Stimulated activated CD4-positive, alpha-beta T cell treated with anti-CD3 and anti-CD28 coated beads, Interleukin-15, amount 100 ng/mL, for 48 hours (primary cell): ENCODE measurements at places on chromosomes 3 and 15.

DNA sequence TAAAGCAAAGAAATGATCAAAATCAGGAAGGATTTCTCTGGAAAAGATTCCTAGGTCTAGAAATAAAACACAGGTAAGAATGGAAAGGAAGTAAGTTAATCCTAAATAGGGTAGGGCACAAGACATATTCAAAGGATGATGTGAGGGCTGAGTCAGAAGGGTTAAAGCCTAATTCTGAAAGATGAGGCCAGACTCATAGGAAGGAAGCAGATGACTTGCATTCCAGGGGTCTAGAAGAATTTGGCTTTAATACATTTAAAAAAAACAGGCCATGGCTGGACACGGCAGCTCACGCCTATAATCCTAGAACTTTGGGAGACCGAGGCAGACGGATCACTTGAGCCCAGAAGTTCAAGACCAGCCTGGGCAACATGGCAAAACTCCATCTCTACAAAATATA lies 3.2 kb downstream of the SSR3 start:
- DNase-seq: no peak

DNA sequence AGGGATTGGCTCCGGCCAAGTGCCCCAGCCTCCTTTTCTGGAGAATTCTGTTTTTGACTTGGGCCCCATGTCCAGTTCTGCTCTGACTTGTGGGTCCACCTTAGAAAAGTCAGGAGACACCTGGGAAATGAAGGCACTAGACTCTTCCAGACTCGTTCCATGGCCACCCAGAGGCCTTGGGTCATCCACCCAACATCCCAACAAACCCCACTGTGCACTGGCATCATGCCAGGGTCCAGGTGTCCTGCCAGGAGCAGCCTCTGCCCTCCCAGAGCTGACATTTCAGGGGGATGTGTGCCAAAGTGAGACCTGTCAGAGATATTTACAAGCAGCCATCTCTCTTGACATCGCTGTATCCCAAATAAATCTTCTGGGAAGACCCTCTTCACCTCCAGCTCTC lies 13.2 kb downstream of the SPATA12 start:
- DNase-seq: no peak

DNA sequence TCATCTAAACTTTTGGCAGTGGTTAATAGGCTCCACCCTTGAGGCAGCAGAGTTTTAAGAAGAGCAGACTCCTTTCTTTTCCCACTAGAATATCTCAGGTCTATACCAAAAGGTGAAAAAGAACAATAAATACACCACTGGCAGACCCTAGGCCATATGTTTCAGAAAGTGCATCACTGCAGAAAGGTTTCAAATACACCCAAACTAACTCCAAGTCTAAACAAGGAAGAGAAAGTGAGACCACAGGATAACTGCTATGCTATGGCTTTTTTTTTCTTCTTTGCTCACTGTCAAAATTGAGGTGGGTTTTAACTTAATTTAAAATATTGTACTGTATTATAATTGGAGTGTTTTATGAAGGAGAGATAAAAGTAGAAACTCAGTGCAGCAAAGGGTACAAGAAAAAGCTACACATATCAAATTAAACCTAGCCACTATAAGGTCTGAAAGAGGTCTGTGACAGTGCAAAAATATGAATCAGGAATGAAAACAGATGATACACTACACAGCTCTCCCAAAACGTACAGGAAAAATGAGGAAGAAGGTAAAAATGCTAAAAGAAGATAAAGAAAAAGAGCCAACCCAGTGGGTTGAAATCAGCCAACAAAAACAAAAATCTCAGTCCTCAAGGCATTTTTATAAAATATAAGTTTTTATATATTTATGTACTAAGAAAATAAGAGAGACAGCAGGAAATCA lies 8.4 kb downstream of the SNX4 start:
- no peak for DNase-seq

DNA sequence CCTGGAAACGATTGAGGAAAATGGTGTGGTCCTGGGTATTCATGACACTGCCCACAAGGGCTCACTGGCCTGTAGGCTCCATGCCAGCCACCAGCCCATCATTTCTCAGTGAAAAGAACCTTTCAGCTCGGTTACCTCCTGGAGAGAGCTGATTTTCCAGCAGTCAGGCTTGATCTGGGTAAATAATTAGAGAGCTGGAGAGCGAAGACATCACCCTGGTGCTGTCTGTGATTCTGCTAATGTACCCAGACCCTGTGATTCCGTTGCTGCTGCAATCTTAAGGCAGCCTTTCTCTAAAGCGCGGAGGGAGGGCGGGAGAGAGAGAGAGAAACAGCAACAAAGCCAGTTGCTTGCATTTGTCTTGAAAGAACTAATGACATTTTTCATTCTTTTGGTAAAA lies 221.9 kb upstream of the TOPAZ1 start:
- DNase-seq: no peak

DNA sequence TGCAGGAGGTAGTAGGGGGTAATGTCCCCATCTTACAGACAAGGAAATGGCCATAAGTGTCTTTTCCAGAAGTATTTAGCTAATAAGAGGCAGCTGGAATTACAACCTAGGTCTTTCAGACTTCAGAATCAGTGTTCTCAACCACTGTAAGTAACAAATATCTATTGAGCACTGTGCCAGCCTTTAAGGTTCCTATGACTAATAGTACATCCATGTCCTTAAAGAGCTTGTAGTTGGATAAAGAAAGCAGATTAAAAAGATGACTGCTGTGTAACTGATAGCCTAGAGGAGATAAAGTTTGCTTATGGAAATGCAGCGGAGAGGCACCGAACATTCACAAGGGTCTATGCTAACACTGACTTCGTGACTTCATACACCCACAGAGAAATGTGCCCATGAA lies 136.0 kb downstream of the KCNMB2 start:
- DNase-seq: no peak

GRCh38 chr3:10396931-10397330 lies 76.0 kb upstream of the SEC13 start:
- no peak for DNase-seq
